ENCODE measurements at places on chromosomes 3 and 15. TPM values are rescaled to one million over a fixed set of nuclear protein-coding genes. Genes with fewer than 3 reads are reported as not detected.

Gene ANKUB1
- total RNA-seq: 0.26 TPM

Gene CPEB1
- under 0.01 TPM for total RNA-seq

Gene CILP
- total RNA-seq: under 0.01 TPM

- DNase-seq: peak; percentile 61
Observed at GRCh38 chr15:74808078-74808839, 4.4 kb upstream of the LMAN1L start.

DNA sequence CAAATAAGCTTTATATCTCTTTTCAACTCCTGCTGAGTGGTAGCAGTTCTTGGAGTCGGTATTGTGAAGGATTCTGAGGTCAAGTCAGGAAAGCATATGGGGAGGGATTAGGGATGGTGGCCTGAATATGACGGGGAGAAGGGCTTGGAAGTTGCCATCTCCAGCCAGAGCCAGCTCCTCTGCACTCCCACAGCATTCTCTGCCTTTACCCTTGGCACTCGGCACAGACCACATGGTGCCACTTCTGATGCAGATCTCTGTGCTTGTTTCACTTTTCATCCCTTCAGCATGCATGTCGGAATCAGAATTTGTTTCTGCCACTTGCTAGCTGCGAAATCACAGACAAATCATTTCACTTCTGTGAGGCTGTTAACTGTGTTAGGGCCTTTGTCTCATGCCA, 52.5 kb downstream of the RAB11A start:
- no peak for DNase-seq

GRCh38 chr15:96474231-96474664, 143.7 kb downstream of the NR2F2 start:
- DNase-seq: no peak

- DNase-seq: no peak
Observed at GRCh38 chr3:100260081-100260684, 609 bp upstream of the TBC1D23 start.

DNA sequence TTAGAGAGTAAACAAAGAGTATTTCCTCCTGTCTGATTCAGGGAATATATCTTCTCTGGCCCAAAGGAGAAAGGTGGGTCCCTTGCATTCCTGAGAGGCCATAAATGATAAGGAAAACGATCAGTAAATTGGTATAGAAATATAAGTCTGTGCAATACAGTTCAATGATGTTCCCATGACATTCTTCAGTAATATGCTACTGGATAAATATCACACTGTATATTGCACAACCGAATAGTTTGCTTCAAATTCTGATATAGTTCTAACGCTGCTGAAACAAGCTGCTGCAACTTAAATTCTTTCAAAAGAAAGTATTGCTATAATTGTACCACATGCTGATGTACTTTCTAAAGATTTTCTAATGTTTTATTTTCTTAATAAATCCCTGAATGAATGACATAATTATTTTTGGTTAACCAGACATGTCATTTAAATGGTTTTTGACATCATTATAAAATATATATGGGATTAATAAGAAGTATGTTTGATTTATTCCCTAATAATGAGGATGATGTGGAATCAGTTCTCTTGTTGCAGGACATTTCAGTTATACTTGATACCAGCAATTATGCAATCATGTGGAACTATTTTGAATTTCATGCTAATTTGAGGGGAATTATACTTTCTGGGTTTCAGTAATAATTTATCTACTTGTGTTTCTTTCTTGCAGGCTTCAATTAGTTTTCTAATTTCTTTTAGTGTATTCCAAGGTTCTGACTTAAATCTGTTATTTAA, 44.9 kb downstream of the FGF7 start:
- no peak for DNase-seq

DNA sequence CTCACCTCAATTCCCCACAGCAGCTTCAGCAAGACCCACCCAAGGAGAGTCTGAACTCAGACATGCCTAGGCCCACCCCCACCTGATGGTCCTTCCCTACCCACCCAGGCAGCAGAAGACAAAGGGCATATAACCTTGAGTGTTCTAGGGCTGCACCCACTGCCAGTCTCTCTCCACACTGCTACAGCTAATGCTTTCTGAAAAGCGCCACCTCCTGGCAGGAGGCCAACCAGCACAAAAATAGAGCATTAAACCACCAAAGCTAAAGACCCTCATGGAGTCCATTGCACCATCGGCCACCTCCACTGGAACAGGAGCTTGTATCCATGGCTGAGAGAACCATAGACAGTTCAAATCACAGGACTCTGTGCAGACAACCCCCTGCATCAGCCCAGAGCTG, 11.3 kb upstream of the RPL39L start:
- no peak for DNase-seq

DNA sequence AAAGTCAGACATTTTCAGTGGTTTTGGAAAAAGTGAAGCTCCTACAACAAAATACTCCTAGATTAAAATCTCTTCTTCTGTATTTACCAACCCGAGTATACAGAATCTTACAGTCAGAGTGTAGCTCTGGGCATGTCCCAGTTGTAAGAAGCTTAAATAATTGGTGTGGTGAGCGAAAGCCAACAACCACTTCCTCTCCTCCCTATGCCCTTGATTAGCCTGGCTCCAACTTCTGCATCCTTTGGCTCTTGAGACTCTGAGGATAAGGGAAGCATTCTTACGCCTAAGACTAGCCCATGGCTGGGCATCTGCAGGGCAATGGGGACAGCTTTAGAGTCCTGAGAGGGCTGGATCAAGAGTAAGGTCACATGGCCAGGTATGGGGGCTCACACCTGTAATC, 25.5 kb downstream of the RFT1 start:
- no peak for DNase-seq

DNA sequence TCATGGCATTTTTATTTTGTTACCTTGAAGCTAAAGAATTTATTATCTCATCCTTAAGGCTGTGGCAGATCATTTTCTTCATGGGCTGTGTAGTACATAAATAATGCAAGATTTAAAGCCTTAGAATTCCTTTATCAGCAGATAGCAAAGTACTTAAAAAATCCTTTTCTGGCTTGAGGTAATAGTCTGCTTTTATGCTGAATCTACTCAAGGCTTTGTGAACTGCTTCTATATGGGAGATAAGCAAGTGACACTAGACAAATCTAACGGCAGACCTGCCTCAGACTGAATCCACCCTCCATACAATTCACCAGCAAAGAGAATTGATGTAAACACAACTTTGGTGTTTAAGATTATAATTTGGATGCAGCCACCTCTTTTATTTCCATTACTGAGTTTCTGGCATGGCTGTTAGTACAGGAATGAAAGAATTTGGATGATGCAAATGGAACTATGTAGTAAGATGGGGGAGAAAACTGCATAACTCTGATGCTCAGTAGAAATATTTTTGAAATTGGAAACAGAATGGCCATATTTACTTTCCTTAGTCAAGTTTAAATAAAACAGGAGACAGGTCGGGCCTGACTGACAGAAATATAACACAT, 1121.5 kb downstream of the NAALADL2 start:
- DNase-seq: no peak
